ENCODE measurements at places on chromosomes 5 and 9. TPM values are rescaled to one million over a fixed set of nuclear protein-coding genes. Genes with fewer than 3 reads are reported as not detected.

Gene CAAP1
- 12.1 TPM for total RNA-seq

Gene FAM200C
- total RNA-seq = 2.7 TPM

Gene LRRC26
- total RNA-seq = not detected

Gene GRM6
- total RNA-seq = not detected

Gene GZMA
- total RNA-seq = not detected

Gene STKLD1
- not detected for total RNA-seq

Gene CCL27
- total RNA-seq = not detected

Gene DMAC1
- total RNA-seq = 10.1 TPM

Gene ADAMTS13
- 1.2 TPM for total RNA-seq

Gene NTNG2
- 0.15 TPM for total RNA-seq

Gene ZBED3
- 1.5 TPM for total RNA-seq

Gene ARID3C
- not detected for total RNA-seq

Gene PAIP1
- total RNA-seq = 81.2 TPM

Gene FOXE1
- total RNA-seq = not detected

Gene LCN6
- not detected for total RNA-seq

Gene ARHGAP26
- 0.67 TPM for total RNA-seq

Gene ENTREP1
- total RNA-seq = not detected

Gene CDK5RAP2
- 33.5 TPM for total RNA-seq

Gene TEX48
- total RNA-seq = not detected

Gene TAF9
- 85.6 TPM for total RNA-seq

Gene PTGES
- 4.0 TPM for total RNA-seq

Gene PHYKPL
- total RNA-seq = 17.2 TPM

Gene JAKMIP2
- 14.1 TPM for total RNA-seq

Gene TRIM52
- 5.5 TPM for total RNA-seq

Gene IFNA21
- not detected for total RNA-seq

Gene FASTKD3
- total RNA-seq = 9.2 TPM

Gene IRX1
- total RNA-seq = not detected

Gene PCDHGA5
- 0.15 TPM for total RNA-seq

Gene PCDHB2
- 0.45 TPM for total RNA-seq

Gene CRB2
- under 0.01 TPM for total RNA-seq

Gene PTGS1
- 55.0 TPM for total RNA-seq

Gene CDKN2B
- total RNA-seq = 10.4 TPM

Gene PCDHA5
- total RNA-seq = not detected

Gene MAPK9
- total RNA-seq = 15.8 TPM

Gene PPP3R2
- total RNA-seq = not detected

Gene ZNF658
- total RNA-seq = 2.2 TPM
